Stimulated activated CD8-positive, alpha-beta memory T cell treated with anti-CD3 and anti-CD28 coated beads, Interleukin-4, amount 100 ng/mL, for 4 hours (primary cell): ENCODE measurements at places on chromosomes 16 and 17.

DNA sequence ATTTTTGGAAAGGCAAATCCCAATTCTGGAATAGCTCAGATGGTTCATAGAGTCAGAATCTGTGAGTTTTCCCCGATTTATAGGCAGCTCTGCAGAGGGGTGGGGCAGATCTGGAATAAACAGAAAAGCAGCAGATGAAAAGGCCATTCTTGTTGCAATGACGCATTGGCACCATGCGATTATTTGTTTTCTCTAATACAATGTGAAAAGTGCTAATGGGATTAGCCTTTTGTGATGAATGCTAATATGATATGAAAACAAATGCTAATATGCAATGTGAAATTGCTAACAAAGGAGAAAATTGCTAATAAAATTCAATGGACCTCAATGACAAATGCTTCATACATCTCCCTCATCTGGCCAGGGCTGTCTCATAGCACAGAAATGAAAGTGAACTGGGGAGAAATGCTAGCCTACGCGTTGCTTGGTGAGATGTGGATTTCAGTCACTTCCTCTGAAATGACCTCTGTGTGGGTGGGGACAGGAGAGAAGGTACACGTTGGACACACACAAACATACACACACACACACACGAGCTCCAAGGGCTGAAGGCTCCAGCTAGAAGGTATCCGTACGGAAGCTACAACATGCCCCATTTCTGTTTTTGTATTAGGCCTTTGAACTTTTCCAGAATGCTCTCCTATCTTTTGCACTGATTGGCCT is 394.5 kb downstream of the XYLT1 start:
- no peak for DNase-seq

DNA sequence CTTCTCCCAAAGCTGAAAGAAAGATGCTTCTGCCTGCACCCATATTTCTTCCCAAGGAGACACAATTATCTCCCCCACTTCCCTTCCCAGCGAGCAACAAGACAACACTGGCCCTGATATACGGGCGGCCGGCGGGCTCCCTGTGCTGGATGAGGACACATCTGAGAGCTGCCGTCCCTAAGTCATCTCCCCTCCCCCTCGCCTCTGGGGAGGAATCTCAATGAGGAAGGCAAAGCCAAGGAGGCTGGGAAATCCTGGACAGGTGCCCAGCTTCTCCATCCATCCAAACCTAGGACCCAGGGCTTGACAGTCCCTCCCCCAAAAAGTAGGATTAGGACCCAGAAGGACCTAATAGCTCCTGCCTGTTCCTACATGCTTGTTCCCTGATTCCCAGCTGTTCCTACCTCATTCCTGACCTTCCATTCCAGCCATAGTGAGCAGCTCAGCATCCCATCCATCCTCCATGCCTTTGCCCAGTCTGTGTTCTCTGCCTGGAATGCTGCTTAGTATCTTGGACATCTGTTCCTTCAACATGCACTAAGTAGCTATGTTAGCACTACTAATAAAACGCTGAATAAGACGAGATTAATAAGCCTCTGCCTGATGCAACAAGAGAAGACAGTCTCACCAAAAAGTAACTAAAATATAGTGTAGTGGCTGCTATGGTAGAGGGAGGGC is 167.9 kb downstream of the CCT6B start:
- no peak for DNase-seq

DNA sequence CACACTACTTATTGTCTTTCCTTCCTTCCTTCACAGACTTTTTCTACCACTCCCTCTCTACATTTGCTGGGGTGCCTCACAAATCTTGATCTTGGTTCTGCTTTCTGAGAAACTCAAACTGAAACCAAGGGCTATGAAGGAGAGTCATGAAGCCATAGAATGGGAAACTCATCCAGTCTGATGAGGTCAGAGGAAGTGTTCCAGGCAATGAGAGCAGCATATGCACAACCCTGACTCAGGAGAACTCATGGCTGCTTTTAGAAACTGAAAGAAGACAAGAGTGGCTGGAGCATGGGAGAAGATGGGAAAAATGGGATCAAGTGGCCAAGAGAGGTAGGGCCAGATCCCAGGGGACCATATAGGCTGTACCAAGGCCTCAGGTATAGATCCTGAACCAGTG is 130.0 kb upstream of the TOX3 start:
- no peak for DNase-seq

- DNase-seq: no peak
Measured at GRCh38 chr16:11452298-11452697, 107.0 kb downstream of the RMI2 start.

GRCh38 chr17:19021622-19022083 is 17.1 kb upstream of the FAM83G start:
- DNase-seq: no peak

DNA sequence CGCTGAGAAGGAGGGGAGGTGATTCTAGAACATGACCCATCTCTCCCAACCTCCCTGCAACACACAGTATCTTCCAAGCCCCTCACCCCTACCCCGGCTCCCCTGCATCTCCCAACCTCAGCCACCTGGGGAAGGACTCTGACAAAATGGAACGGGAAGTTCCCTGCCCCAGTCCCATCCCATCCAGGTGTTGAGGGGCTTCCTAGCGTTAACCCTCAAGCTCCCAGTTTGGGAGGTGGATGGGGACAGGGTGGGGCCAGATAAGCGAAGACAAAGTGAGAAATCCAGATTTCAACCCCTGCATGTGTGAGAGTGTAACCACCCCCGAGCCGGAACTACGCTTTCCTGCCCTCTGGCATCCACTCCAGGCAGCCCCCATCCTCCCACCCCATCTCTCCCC is 1.8 kb downstream of the ZSCAN10 start:
- DNase-seq: no peak

DNA sequence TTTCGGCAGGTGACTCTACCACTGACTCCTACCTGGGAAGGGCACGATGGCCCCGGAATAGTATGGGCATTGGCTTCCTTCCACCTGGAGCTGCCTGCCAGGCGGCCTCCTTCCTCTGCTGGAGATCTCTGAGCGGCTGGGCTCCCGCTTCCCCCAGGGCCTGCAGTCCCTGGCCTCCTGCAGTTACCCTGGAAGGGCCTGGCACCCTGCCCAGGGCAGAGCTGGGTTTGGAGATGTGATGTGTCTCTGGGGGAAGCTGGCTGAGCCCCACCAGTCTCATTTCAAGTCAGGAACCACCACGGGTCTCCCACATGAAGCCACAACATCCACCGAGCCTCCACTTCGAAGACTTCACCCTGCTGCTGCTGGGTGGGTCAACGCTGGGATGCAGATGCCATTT is 97.9 kb downstream of the IRF8 start:
- no peak for DNase-seq

DNA sequence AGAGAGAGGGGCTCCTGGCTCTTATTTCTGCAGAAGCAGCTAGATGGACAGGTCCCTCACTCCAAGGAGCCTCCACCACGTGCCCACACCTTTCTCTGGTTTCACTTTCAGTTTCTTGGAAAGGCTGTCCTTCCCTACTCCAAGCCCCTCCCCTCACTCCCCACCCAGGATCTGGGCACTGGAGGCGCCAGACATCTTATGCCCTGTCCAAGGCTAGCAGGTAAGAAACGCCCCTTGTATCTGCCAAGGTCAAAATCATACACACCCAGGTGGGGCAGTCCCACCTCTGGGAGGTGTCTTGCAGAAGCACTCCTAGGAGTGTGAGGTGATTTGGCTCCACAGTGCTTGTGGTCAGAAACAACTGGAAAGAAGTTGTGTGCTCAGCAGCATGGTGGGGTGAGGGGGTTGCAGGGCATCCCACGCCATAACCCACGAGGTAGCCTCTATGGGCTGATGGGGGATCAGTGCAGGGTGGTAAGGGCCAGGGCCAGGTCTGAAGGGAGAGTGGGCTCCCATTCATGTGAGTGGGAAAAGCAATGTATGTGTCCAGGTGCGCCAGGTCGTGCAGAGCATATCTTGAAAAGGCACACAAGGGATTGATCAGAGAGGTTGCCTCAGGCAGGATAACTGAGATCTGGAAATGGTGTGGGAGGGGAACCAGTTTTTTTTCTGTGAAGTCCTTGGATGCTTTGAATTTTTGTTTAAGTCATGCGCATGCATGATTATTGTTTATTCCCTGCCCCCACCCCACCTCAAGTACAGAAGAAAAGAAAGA is 31.8 kb upstream of the PRM1 start:
- DNase-seq: no peak

- no peak for DNase-seq
Measured at GRCh38 chr17:29412780-29413565, 22.8 kb downstream of the TAOK1 start.

DNA sequence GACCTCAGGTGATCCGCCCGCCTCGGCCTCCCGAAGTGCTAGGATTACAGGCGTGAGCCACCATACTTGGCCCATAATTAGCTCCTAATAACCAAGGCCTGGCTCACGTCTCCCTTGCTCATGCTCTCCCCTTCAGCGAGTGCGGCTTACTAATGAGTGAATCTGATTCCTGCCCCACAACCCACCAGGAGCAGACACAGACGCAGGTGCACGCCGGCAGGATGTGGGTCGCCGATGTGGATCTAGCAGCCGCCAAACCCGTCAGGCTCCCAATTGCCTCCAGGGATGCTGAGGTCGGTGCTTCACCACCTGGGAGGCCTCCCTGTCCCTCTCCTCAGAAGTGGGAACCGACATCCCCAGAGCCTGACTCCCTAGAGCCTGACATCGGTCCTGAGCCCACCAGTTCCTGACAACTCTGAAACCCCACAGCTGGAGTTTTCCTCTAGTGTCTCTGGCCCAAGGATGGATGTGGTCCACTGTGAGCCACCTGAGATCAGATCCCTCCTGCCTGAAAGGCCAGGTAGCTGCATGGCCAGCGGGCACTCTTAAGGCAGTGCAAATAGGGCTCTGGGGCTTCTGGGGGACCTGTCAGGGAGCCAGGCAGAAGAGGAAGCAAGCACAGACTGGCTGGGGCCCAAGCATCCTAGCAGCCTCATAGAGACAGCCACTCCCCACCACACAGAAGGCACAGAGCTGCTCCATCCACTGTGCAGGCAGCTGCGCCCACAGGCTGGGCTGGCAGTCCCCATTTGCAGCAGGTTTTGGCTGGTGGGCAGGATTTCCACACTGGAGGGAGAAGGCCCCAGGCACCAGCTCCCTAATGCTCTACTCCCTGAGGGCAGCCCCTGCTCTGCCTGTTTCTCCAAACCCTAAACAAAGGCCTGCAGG is 10.8 kb downstream of the EXOC7 start:
- DNase-seq: no peak

- DNase-seq: no peak
Measured at GRCh38 chr17:65039336-65039988, 17.1 kb downstream of the GNA13 start.

GRCh38 chr17:46163929-46164594 is 29.2 kb downstream of the KANSL1 start:
- no peak for DNase-seq

GRCh38 chr16:48212033-48212432 is 32.1 kb upstream of the LONP2 start:
- DNase-seq: no peak

GRCh38 chr17:76682296-76682695 is 28.5 kb downstream of the MXRA7 start:
- no peak for DNase-seq

DNA sequence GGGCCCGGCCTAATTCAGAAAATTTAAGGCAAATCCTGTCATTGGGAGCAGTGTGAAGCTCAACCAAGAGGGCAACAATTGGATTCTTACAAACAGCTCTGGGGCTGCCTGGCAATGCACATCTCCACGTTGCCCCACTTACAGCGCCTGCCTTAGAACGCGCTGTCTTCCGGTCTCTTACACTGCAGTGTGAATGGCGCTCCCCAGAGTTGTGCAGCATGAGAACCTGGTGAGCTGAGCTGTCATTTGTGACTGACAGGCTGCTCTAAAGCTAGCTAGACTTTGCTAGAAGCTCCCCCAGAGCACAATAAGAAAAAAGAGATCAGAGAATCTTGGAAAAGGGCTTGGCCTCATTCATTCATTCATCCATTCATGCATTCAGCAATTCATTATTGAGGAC is 64.5 kb upstream of the PLCG2 start:
- DNase-seq: no peak

GRCh38 chr17:62599964-62600657 is 27.4 kb upstream of the MRC2 start:
- no peak for DNase-seq

DNA sequence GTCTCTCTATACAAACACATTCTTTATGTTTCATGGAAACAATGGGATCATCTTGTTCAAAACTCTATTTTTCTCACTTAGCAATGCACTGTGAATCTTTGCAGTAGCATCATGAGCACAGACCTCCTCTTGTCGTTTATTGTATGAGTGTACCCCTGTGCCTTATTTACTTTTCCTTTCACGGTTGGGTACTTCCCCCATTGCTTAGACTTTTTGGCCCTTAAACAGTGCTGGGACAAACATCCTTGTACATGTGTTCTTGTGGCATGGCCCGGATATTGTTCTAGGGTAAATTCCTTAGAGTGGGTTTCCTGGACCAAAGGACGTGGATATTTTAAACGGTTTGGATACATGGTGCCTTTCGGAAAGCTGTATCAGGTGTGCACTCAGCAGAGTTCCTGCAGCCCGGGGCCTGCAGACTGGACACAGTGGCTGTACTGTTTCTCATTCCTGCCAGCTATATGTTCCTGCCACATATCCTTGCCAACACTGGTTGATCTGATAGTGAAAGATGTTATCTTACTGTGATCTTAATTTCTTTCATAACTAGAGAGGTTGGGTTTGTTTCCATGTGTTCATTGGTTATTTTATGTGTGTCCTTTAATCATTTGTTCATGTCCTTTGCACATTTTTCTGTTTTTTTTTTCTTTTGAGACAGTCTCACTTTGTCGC is 111.1 kb downstream of the OR1D5 start:
- no peak for DNase-seq

DNA sequence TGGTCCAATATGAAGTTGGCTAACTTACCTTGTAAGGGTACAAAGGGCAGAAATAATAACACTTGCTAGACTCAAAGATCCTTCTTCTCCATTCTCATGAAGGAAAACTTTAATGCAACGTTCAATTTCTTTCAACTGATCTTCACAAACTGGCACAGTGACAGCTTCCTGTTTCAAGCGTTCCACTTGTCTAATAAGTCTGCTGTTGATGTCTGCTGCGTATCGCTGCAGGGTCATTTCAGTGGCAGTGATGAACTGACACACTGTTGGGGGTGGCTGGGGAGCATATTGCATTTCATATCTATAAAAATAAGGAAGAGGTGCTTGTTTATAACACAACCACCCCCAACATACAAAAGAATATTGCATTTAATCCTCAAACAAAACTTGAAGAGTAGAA is 33.5 kb upstream of the ARL6IP1 start:
- DNase-seq: no peak

- DNase-seq: no peak
Measured at GRCh38 chr17:40062329-40063186, at the start of gene THRA. Gene THRA, plus strand, starts transcription at chr17:40062965. Its CDS starts 11,524 bp downstream, at chr17:40074489.

GRCh38 chr16:87608400-87608985 is 6.2 kb downstream of the JPH3 start:
- no peak for DNase-seq

- DNase-seq: no peak
Measured at GRCh38 chr16:86819533-86819892, 241.2 kb downstream of the FOXL1 start.
